ENCODE measurements at places on chromosomes 13 and 19. TPM values are rescaled to one million over a fixed set of nuclear protein-coding genes. Genes with fewer than 3 reads are reported as not detected.
A peak's percentile ranks its signal among the peaks of the same experiment; 100 is the strongest.

ZNF430 gene
- 2.6 TPM for total RNA-seq

DNA sequence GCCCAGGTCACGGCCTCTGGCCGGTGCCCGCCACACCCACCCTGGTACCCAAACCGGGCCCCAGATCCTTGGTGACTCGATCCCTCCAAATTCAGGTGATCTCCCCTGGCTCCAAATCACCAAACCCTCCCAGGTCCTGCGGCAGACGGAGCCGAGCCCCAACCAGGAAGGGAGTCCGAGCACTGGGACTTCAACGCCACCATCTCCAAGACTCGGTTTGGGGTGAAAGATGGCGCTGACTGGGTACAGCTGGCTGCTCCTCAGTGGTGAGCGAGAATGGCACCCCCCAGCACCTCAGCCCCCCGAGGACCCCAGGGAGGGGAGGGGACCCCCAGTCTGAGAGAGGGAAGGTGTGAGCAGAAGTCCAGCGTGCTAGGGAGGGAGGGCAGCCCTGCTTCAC is 2.3 kb downstream of the CEACAM16 start:
- DNase-seq, result no peak

- no peak for DNase-seq
Observed at GRCh38 chr13:43331672-43332071, 308.3 kb downstream of the DNAJC15 start.

TEX101 gene
- total RNA-seq, result not detected

DNA sequence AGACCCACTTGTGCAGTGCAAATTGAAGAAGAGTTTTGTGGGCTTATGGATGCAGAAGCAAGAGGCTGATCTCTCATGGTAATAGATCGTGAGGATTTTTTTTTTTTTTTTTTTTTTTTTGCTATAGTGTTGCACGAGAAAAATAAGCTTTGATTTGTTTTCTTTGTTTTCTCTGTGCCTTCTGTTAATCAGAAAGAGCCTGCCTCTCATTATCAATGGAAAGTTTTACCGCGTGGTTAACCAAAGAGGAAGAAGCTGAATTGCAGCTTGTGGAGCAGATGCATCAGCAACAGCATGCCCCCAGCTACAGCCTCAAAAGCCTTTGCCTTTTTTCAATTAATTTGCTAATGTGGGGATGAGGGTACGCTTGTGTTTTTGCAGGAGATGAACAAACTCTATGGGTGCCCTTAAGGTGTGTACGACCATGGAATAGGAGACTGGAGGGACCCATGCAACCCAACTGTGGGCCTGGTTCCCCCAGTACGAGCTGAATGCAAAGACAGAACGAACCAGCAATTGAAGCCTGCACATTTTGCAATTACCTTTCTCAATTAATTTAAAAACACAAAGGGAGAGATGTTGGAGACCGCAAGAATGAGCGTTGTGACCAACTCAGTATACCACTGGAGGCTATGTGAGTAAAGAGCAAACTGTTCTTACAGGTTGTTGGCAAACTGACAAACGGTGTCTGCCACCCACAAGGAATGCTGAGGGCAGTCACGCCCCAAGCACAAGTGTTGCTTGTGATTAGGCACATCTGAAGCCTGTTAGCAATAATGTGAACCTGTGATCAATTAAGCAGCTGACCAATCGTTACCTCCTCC is 58.6 kb upstream of the SPRY2 start:
- DNase-seq, result no peak

DNA sequence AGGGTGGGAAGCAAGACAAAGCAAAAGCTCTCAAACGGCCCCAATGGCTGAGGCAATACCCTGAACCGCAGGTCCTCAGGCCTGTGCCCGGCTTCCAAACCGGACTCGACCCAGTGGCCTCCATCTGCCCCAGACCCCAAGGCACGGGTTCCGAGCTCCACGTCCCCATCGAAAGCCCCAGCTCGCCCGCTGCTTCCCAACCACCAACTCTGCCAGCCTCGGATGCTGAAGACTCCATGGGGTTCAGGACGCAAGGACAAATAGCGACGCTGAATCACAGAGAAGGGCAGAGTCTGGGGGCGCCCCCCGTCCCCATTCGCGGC is 559 bp downstream of the POLR2E start:
- DNase-seq, result no peak

GRCh38 chr19:1131718-1132551 is 28.1 kb downstream of the GPX4 start:
- peak; percentile 89 for DNase-seq

VSIG10L gene
- 1.1 TPM for total RNA-seq

- DNase-seq, result no peak
Observed at GRCh38 chr13:40517486-40518480, 148.7 kb downstream of the FOXO1 start.

GRCh38 chr13:93727211-93728141 is 500.9 kb downstream of the GPC6 start:
- DNase-seq, result no peak

DNA sequence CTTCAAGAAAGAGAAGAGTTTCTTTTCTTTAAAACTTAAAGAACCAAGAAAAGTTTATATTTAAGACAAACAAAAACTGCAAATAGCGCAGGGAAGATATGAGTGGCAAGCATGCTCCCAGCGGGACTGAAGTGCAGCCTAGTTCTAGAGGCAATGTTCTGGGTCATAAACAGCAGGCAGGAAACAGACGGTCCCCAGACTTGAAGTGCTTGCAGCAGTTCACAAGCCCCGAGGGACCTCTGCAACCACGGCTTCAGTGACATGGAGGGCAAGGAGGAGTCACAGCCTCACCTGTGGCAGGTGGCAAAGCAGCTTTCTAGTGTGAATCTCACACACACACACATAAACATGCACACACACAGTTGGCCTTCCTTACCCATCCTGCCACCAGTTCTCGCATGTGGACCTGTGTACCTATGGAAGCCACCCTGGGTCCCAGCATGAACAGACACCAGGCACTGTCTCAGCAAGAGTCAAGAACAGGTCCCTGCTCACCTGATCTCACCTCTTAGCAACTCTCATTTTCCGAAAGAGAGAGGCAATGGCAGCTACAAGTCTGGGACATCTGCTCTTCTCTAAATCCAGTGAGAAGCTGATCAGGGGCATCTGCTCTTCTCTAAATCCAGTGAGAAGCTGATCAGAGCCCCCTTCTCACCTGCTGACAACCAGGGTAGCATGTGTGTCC is 162.0 kb downstream of the EFNB2 start:
- DNase-seq, result no peak

DNA sequence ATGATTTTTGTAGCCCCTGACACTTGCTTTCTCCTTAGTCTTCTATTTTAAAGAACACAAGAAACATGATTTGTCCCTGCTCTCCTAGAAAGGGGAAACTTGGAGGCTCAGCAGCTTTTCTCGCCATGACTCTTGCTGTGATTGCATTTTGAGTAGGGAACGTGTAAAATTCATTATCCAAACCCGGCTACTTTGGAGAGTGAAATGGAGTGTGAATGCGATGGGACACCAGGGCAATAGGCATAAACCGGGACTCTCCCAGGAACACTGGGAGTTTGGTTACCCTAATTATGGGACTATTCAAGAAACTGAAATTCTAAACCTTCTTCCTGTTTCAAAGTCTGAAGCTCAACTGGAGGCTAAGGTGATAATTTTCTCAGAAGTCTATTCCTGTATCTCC is 181.7 kb upstream of the RFC3 start:
- DNase-seq, result no peak

GRCh38 chr19:35756377-35757230 is at the start of gene HSPB6:
TSS of gene HSPB6 (minus strand) at chr19:35757029. CDS start at chr19:35757008, 21 bp downstream.
- DNase-seq, result peak; percentile 85

COL4A2 gene
- total RNA-seq, result 57.8 TPM

TMPRSS9 gene
- not detected for total RNA-seq

- DNase-seq, result peak; percentile 82
Observed at GRCh38 chr19:15283141-15283883, 49.0 kb downstream of the BRD4 start.

ERFL gene
- not detected for total RNA-seq

DNA sequence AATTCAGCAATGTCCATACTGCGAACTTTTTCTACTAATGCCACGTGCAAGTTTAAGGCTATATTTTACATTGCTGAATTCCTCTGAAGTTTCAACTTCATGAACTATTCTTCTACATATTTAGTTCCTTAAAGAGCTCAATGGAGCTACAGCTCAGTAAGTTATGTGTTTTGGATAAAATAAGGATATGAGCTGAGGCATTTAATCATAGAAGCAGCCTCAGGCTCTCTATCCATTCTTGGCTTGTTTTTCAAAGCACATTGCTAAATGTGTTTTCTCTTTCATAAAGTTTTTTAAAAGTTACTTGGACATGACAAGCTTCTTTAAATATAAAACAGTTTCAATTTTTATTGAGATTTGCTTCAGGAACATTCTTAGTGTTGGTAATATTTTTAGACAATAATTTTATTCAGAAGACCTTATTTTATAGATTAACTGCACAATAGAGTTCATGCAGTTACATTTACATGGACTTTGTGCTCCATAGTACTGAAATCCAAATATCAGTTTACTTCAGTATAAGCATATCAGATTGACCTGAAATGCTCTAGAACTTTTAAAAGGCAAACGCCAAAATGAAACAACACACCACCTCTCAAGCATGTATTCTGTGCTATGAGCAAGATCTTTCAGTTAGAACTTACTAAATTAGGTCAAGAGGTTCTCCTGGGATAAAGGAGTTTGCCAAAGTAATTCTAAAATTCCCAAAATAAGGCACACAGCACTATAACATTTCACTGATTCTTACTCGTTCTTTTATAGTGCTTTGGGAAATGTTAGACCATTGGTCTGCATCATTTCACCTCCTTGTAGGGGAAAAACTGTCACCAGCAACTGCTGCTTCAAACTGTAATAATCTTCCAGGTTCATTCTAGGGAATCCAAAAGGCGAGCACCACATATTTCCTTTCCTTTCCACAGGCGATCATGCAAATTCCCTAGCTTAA is 275.5 kb downstream of the ENOX1 start:
- no peak for DNase-seq

WTIP gene
- total RNA-seq, result 21.4 TPM

DNA sequence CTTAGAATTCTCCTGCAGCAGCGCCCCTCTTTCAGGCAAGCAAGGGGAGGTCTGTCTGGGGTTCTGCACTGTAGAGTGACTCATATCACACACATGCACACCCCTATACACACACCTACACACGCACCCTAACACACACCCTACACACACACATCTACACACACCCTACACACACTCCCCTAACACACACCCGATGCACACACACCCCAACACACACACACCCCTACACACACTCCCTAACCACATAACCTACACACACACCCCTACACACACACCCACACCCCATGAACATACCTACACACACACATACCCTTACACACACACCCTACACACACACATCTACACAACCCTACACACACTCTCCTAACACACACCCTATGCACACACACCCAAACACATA is 493.2 kb downstream of the IRS2 start:
- no peak for DNase-seq

- DNase-seq, result no peak
Observed at GRCh38 chr13:32932376-32932775, 83.8 kb upstream of the KL start.

DNA sequence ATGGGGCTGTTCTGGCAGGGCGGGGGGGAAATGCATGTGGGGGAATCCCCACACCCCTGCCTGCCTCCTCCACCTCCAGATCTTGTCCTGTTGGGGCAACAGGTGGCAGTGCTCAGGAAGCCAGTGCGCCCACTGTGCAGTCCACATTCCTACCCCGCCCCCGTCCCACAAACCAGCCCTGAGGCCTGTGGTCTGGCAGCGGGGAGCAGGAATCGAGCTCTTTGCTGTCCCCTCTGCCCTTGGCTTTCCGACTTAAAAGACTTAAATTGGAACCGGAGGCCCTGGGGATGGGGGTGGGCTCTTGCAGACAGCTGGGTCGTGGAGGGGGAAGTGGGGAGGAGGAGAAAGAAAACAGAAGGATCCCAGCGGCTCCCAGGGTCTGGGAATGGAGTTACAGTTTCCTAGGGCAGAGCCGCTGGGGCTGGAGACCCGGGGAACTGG is 4.3 kb downstream of the NANOS3 start:
- no peak for DNase-seq

CYP4F11 gene
- total RNA-seq, result not detected

PRRG2 gene
- 0.89 TPM for total RNA-seq

DNA sequence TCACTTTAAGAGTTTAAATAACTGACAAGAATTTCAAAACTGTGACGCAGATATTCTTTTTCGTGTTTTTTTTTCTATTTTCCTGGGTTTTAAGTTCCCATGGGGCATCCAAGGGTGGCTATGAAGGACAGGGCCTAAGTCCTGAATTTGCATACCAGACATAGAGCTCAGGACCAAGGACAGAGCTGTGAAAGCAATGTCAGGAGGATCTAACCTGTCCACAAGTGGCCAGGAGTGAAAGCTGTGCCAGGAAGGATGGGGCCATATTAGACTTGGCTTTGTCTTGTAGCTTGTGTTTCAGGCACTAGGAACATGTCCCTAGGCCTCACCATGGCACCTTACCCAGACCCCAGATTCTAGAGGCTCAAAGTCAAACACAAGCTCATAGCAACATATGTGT is 289.4 kb upstream of the MIR17HG start:
- DNase-seq, result no peak

HAUS8 gene
- 1.8 TPM for total RNA-seq

GRCh38 chr13:43835701-43836100 is 43.8 kb downstream of the CCDC122 start:
- no peak for DNase-seq

DNA sequence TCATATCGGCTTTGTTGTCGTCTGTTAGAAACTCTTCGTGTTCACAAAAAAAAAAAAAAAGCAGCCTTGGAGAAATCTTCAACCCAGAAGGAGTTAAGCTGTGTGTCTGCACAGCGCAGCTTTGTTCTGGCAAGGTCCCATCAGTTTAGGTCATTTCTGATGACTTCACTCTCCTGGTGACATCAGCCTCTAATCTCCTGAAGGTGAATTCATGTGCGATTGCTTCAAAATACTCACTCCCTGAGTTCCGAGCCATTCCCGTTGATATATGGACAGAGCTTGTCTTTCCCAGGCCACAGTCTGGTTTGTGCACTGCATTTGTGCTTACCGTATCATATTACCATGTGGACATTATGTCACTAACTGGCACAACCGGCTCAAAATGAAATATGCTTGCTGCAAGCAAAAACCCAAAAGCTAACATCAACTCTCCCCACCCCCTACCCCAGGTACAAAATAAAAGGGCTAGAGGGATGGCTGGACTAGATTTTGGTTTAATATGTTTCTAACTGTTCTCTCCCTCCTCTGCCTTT is 342.4 kb downstream of the KCNRG start:
- no peak for DNase-seq

- DNase-seq, result peak; percentile 32
Observed at GRCh38 chr13:112451512-112452379, 75.6 kb downstream of the SPACA7 start.

- no peak for DNase-seq
Observed at GRCh38 chr19:6204866-6205723, 69.6 kb downstream of the ACSBG2 start.

SH2D3A gene
- not detected for total RNA-seq

IGFLR1 gene
- 2.5 TPM for total RNA-seq
